ENCODE measurements at places on chromosomes 13 and 19. TPM values are rescaled to one million over a fixed set of nuclear protein-coding genes. Genes with fewer than 3 reads are reported as not detected.
A peak's percentile ranks its signal among the peaks of the same experiment; 100 is the strongest.

DNA sequence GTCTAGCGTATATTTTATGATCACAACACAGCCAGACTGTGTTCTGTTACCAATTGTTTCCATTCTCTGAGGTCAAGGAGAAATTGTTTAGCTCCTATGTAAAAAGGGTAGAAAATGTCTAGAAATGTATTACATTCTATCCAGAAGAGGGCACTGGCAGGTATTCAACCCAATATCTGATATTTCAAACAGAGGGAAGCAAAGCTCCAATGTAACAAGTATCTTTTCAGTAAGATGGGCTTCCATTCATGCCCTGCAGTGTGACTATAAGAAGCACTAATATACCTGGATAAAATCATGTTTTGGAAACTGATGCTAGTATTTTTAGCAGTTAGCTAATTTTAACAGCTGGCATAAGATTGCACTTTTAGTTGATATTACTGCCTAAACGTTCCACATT is 312.7 kb downstream of the FGF14 start:
- DNase-seq: no peak

GRCh38 chr19:42252365-42253244 is 2.3 kb downstream of the ERF start:
- no peak for DNase-seq

GRCh38 chr13:33917190-33917589 is 99.2 kb downstream of the RFC3 start:
- DNase-seq: no peak

The THSD1 gene
- not detected for polyA plus RNA-seq

DNA sequence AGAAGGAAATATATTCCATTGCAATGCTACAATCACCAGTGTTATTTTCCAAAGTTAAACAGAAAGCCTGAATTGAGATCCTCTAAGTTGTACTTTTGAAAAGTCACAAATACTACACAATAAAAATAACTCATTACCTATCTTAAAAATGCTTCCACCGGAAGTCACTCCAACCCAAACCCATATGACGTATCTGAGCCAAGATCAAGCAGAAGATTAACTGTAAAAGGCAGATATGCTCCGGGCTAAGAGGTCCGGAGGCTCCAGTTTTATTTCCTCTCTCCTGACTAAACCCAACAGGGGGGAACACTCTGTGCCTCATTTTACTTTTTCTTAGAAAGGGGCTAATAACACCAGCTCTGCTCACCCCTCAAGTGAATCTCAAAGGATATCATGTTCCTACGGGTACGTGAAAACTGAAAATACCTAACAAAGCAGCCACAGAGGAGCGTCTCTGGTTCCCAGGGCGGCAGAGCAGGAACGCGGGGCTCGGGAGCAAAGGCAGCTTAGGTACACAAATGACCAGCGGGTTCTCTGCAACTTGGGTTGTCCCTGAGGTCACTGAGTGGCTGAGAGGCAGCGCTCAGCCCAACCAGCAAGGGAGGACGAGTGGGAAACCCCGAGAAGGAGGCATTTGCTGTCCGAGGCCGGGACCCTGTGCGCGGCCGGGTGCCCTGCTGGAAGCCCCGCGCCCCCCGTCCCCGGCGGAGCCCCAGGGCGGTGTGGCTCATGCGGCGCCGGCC is 750 bp downstream of the RAB20 start:
- no peak for DNase-seq

DNA sequence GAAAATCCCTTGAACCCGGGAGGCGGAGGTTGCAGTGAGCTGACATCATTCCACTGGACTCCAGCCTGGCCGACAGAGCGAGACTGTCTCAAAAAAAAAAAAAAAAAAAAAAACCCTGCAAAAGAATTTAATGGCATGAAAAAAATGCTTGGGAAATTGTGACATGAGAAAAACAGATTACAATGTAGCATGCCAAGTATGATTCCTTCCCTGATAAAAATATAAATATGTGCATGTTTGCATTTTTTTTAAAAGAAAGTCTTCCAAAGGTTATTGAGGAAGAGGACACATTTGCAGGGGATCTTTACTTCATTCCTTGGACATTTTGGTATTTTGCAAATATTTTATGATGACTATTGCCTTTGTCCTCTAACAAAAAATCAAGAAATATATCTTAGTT is 14.5 kb upstream of the ZBTB32 start:
- no peak for DNase-seq

The UHRF1 gene
- 0.35 TPM for polyA plus RNA-seq

GRCh38 chr13:96993634-96994016 is 651 bp downstream of the OXGR1 start:
- DNase-seq: no peak

The MTUS2 gene
- polyA plus RNA-seq: 0.60 TPM

GRCh38 chr13:40488869-40489391 is 177.5 kb downstream of the FOXO1 start:
- peak; percentile 22 for DNase-seq

DNA sequence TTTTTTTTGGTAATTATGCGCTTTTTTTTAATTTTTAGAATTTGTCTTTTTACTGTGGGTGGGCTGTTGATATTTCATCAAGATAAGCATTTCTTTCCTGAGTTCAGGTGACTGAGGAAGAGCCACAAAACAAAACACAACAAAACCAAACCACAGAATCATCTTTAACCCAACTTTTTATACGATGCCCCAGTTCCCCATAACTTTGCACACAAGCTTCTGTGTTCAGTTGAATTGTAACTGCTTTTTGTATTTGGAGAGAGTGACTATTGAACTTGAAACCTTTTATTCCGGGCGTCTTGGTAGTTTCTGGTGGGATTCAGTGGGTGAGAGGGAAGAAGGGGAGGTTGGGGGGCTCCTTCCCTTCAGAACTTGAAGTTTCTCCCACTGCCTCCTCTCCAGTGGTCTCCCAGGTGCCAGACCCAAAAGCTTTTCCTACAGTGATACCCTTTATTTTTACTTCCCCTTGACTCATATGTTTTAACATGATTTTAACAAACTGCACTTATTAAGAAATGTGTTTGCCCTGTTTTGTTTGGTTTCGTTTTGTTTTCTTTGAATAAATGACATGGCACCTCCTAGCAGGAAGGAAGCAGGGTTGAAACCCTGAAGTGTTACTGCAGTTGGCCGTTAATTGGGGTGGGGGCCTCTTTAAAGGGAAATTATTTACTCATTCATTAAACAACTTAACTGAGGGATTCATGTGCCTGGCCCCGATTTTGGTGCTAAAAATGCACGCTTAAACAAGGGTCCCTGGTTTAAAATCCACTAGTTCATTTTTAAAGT is 2.7 kb upstream of the CCDC97 start:
- no peak for DNase-seq

The PTBP1 gene
- 177 TPM for polyA plus RNA-seq

GRCh38 chr13:113049521-113049941 is 56.1 kb upstream of the F7 start:
- DNase-seq: peak; percentile 12

DNA sequence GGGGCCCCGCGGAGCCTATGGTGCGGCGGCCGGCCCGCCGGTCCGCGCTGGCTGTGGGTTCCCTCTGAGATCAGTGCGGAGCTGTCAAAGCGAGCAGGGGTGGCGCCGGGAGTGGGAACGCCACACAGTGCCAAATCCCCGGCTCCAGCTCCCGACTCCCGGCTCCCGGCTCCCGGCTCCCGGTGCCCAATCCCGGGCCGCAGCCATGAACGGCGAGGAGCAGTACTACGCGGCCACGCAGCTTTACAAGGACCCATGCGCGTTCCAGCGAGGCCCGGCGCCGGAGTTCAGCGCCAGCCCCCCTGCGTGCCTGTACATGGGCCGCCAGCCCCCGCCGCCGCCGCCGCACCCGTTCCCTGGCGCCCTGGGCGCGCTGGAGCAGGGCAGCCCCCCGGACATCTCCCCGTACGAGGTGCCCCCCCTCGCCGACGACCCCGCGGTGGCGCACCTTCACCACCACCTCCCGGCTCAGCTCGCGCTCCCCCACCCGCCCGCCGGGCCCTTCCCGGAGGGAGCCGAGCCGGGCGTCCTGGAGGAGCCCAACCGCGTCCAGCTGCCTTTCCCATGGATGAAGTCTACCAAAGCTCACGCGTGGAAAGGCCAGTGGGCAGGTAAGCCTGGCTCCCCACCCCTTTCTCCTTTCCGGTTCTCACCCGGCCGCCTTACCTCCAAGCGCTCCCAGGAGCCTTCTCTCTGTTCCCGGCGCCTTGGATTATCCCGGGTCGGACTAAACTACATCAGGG is at the start of gene PDX1:
PDX1 (plus strand) TSS at position 67 of the 743 bp plus-strand sequence; CDS start at position 206, 139 bp downstream.
- DNase-seq: no peak

The MAMSTR gene
- 0.40 TPM for polyA plus RNA-seq

GRCh38 chr19:43842007-43842406 is 14.9 kb downstream of the ZNF283 start:
- DNase-seq: no peak

DNA sequence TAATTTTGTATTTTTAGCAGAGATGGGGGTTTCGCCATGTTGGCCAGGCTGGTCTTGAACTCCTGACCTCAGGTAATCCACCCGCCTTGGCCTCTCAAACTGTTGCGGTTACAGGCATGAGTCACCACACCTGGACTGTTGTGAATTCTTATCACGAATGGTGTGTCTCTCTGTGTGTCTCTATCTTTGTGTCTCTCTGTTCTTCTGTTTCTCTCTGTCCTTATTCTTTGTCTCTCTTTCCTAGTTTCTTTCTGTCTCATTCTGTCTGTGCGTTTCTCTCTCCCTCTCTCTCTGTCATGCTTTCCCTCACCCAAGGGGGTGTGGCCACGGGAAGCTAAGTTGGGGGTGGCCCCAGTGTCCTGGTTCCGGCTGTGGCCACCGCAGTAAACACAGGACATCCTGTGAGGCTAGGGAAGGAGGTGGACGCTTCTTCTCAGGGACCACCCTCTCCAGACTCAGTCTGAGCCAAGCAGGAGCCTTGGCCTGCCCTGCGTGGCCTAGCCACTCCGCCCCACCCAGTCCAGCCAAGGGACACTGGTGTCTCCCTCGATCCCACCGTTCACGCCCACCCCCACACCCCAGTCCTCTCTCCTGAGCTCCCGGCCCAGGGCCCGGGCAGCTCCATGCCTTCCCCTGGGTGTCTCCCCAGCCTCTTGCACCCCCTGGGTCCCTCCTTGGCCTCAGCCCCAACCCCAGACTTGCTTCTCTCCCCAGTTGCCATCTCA is 3.9 kb upstream of the PRX start:
- no peak for DNase-seq

The AKAP8 gene
- polyA plus RNA-seq: 22.3 TPM

GRCh38 chr13:51524312-51524711 is 60.0 kb upstream of the WDFY2 start:
- DNase-seq: no peak

- no peak for DNase-seq
Observed at GRCh38 chr13:40534456-40534855, 132.0 kb downstream of the FOXO1 start.

DNA sequence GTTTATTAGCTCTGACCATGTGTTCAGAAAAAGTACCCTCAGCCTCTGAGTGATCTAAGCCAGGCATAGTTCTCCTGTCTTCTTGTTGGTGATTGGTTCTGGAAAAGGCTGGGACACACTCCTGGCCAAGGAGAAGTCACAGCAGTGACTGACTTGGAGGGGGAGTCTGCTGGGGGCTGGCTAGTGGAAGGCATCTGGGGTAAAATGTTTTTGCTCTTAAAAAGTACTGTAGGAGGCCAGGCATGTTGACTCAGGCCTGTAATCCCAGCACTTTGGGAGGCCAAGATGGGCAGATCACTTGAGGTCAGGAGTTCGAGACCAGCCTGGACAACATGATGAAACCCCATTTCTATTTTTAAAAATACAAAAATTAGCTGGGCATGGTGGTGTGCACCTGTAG is 21.7 kb downstream of the FAM187B start:
- DNase-seq: no peak

- DNase-seq: peak; percentile 43
Observed at GRCh38 chr19:58181902-58182576, 822 bp upstream of the ZNF274 start.

DNA sequence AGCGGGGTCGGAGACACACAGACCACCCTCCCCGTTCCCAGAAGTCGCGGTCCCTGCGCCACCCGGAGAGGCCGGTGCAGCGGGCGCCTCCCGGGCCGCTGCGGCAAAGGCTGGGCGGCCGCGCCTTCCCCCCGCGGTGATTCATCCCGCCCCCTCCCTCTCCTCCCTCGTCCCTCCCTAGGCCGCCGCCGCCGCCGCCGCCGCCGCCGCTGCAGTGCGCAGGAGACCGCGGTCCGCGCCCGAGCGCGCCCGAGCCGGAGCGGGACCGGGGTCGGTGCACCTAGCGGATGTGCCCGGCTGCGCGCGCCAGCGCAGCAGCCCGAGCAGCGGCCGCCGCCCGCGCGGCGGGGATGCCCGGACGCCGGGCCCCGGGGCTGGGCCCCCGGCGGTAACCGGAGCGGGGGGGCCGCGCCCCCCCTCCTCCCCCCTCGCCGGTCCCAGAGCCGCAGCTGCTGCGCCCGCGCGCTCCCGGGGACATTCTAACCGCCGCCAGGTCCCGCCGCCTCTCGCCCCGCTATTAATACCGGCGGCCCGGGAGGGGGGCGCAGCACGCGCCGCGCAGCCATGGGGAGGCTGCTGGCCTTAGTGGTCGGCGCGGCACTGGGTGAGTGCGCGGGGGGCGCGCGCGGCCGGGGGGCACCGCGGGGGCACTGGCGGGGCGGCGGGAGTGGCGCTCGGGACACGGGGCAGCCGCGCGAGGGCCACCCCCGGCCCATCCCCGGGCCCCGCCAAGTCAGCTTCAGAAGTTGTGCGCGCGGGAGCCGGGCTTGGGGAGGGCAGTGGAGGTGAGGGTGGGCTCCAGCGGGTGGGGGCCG is at the start of gene SCN1B:
SCN1B (plus strand) TSS at position 214 of the 815 bp plus-strand sequence; CDS start at position 565, 351 bp downstream.
- DNase-seq: peak; percentile 36

DNA sequence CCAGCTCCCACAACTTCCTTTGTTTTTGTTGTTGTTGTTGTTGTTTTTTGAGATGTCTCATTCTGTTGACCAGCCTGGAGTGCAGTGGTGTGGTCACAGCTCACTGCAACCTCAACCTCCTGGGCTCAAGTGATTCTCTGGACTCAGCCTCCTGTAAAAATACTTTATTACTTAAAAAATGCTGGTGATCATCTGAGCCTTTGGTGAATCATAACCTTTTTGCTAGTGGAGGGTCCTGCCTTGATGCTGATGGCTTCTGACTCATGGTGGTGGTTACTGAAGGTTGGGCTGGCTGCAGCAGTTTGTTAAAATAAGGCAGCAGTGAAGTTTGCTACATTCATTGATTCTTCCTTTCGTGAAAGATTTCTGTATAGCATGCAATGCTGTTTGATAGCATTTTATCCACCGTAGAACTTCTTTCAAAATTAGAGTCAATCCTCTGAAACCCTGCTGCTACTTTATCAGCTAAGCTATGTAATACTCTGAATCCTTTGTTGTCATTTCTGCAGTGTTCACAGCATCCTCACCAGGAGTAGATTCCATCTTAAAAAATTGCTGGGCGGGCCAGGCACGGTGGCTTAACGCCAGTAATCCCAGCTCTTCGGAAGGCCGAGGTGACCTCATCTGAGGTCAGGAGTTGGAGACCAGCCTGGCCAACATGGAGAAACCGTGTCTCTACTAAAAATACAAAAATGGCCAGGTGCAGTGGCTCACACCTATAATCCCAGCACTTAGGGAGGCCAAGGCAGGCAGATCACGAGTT is 18.0 kb downstream of the ARHGAP35 start:
- no peak for DNase-seq

GRCh38 chr19:40542202-40542859 is 34.3 kb upstream of the SHKBP1 start:
- no peak for DNase-seq
